ENCODE measurements at places on chromosomes 16 and 17.

GRCh38 chr16:20309786-20310185, 17.5 kb downstream of the GP2 start:
- DNase-seq = no peak

GRCh38 chr16:84699147-84699711, 571 bp upstream of the USP10 start:
- DNase-seq = no peak

DNA sequence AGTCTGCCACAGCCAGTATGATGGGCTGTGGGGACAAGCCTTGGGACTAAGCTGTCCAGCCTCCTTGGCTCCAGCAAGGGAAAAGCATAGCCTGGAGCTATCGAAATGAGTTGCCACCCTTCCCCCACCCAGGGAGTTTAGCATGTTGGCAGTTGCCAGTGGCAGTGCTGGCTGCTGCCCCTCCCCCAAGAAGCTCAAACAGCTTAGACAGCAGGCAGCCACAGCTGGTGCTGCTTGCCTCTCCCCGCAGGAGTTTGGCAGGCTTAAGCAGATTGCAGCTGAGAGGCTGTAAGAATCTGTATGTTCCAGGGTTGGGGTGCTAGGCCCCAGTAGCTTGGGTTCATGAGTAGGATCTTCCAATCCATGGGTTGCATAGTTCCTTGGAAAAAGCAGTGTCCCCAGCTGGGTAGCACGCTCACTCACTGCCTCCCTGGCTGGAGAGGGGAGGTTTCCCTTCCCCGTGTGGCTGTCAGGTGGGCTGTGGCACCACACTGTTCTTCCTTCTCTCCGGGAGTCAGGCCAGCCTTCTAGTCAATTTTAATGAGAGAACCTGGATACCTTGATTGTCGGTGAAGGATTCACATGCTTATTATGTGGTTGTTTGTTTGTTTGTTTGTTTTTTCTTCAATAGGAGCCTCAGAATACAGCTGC, 506.1 kb downstream of the CDH11 start:
- no peak for DNase-seq

DNA sequence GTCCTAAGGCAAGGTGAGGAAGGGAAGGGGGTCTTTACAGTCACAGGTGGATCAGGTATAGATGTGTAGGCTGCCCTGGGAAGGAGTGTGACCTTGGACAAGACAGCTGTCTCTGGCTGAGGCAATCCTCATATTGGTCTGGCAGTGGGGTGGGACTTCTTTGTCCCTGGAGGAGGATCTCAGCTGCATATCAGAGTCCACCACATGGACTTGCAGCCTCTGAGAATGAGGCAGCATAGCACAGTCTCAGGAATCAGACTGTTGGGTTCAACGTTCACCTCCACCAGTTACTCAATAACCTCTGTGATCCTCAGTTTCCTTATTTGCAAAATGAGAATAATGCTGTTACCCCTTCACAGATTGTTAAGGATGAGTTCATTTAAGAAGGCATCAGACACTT, 33.4 kb downstream of the ACSM2A start:
- DNase-seq = no peak

- DNase-seq = no peak
These were observed 805 bp upstream of the TANC2 start for GRCh38 chr17:62965174-62965685.

GRCh38 chr17:40330850-40331470, 22.0 kb downstream of the RARA start:
- DNase-seq = no peak

DNA sequence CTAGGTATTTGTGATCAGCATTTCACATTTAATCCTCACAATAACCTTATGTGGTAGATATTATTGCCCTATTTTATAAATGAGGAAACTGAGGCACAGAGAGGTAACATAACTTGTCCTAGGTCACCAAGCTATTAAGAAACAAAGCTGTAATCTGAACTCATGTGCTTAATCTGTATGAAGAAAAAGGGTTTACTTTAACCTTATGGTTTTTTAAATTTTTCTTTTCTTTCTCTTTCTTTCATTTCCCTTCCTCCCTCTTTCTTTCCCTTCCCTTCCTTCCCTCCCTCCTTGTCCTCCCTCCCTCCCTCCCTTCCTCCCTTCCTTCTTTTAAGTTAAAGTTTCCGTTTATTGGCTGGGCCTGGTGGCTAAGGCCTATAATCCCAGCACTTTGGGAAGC, 105.2 kb upstream of the AMZ2 start:
- DNase-seq = no peak

DNA sequence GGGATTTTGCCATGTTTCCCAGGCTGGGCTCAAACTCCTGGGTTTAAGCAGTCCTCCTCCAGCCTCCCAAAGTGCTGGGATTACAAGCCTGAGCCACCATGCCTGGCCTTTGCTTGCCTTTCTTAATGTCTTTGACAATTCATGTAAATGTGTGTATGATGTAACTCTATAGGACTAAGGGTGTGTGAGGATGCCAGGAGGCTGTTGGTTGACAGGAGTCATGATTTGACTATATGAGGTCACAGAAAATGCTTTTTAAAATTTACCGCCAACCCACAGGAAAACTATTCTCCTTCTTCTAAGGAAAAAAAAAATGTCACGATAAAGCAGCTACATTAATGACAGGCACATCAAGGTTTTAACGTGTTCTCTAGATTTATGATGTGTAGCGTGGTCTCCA, 118.8 kb downstream of the WWOX start:
- DNase-seq = no peak

- DNase-seq = no peak
These were observed 50.8 kb downstream of the AKAP1 start for GRCh38 chr17:57135789-57136291.

- DNase-seq = no peak
These were observed 242.1 kb downstream of the XYLT1 start for GRCh38 chr16:17228708-17229055.

DNA sequence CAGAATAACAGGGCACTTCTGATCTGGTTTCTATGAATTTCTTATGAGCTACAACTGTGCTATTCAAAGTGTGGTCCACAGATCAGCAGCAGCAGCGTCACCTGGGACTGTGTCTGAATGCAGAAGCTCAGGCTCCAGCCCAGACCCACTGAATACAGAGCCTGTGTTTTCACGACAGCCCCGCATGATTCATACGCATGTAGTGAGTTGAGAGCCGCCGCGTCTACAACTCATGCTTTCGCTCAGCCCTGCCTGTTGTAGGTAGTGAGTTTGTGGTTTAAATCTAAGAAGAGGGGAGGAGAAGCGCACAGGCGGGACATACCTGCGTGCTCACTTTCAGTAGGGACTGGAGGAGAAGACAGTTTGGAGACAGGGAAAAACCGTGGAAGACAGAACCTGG, 28.5 kb upstream of the ELAC2 start:
- no peak for DNase-seq

DNA sequence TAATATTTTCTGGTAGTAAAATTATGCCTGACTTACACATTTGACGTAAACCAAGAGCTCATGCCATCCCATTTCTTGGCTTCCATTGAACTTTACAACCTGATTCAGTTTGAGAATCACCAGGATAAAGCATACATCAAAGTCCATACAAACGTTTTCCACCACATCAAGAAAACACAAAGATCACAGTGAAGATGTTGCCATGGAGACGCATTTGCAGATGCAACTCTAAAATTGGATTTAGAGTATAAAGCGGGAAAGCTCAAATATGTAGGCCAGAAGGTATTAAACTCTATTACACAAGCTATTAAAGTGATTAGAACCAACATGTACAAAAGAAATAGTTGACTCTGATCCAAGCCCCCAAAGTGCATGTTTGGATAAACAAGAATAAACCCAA, 10.4 kb downstream of the C16orf46 start:
- no peak for DNase-seq

DNA sequence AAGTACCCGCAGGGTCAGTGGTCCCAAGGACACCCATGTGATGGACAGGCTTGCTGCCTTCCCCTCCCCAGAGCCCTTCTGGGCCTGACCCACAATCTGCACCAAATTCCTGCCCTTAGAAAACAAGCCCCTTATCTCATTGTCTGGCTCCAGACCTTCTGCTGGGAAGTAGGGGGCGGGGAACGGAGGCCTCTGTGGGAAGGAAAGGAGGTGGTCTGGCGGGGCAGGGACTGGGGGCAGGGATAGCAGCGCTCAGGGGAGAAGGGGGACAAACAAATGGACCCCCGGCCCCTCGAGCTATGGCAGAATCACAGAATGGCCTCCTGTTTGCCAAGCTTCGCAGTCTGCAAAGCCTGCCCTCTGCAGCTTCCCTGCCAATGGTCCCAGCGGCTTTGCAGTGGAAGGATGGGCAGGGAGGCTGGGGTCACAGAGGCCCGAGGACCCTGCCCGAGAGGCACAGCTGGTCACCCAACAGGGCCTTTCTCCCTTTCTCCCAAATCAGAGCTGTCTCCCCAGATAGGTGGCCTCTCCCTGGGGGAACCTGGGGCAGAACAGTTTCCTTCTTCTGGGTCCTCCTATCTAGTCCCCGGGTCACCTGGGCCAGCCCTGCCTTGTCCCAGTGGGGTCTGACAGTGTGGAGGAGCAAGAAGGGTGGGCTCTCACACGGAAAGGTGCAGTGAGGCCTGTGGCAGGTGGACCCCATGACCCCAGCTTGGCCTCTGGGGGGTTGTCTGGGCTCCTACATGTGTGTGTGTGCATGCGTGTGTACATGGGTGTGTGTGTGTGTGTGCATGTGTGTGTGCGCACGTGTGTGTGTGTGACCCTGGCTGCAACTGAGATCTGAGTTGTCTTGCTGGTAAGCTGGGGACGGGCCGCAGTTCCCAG, 25.5 kb downstream of the TMEM235 start:
- no peak for DNase-seq

- no peak for DNase-seq
These were observed 59.2 kb downstream of the ANKRD11 start for GRCh38 chr16:89431158-89431584.

- DNase-seq = no peak
These were observed 14.5 kb downstream of the MRM3 start for GRCh38 chr17:796609-797008.

DNA sequence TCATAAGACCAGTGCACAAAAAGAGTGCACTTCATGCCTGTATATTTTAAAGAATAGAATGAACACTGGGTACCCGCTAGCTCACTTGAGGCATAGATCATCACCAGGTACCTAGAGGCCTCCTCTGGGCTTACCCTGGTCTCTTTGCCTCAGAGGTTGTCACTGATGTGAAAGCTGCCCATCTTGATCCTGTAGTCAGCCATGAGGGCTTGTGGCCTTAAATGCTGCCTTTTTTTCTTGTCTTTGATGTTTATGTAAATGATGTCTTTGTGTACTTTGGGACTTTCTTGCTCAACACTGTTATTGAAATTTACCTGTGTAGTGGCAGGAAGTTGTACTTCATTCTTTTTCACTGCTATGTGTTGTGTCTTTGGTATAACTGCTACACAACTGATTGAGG, 26.8 kb upstream of the SLC5A10 start:
- DNase-seq = no peak

GRCh38 chr16:57634171-57634570, 5.7 kb downstream of the ADGRG1 start:
- no peak for DNase-seq

- DNase-seq = no peak
These were observed 8.0 kb downstream of the CASKIN1 start for GRCh38 chr16:2188395-2188794.

- no peak for DNase-seq
These were observed 51.7 kb downstream of the PLXDC1 start for GRCh38 chr17:39099663-39100286.

DNA sequence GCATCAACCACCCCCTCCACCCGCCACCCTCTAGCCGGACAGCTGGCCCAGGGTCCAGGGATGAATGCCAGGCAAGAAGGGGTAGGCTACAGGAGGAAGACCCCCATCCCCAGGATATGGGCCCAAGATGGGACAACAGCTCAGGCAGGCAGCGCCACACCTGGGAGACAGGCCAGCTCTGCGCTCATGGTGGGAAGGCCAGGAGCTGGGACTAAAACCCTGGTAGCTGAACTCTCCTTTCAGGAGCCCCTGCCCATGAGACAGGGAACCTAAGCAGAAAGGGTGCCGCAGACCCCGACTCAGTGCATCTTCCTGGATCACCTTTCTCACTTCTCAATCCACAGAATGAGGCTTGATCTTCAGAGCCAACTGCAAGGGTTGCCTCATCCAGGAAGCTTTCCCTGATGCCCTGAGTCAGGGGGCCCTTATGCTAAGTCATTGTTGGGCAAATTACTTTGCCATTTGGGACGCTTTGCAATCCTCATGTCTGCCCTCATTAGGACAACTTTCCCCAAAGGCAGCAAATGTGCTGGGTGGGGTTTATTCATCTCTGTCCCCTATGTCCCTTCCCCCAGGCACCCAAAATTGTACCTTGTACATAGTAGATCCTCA, 9.0 kb downstream of the ZDHHC1 start:
- no peak for DNase-seq

DNA sequence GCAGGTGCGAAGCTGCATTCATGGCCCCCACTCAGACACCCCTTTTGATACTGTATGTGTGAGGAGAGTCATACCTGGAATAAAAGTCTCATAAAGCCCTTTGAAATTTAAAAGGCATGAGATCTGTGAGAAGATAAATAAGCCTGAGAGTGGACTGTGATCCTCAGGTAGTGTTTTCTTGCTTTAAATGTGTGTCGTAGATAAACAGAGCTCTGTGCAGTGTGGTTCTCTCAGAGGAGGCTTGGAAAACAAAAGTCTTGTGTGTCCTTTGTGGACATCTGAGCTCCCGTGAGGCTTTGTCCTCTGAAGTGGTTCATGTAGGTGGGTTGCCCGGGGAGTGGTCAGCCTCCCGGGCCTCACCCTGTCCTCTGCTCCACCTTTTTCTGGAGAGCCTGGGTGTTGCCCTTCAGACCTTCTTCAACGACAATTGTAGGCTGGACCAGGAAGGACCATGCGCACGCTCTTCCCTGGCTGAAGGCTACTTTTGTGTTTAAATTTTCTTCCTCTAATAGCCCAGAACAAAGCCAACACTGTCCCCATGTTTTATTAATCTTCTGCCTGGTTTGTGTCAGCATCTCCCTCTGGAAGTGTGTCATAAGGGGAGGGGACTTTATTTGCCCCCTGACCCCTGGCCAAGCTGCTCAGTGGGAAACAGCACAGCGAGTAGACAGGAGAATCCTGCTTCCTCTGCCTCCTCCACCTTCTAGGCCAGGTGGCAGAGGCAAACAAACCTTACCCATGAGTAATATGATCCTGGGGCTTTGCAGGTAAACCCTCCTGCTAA, 151.2 kb downstream of the MSI2 start:
- no peak for DNase-seq

GRCh38 chr16:81520560-81521135, 76.0 kb downstream of the CMIP start:
- DNase-seq = no peak

Data from stimulated activated CD4-positive, alpha-beta T cell treated with anti-CD3 and anti-CD28 coated beads, Interleukin-1b, Interleukin-23, amount 100 ng/mL, for 1 hour (primary cell).